Ovary (tissue), 10 donors: ENCODE measurements at places on chromosomes 4 and X.

DNA sequence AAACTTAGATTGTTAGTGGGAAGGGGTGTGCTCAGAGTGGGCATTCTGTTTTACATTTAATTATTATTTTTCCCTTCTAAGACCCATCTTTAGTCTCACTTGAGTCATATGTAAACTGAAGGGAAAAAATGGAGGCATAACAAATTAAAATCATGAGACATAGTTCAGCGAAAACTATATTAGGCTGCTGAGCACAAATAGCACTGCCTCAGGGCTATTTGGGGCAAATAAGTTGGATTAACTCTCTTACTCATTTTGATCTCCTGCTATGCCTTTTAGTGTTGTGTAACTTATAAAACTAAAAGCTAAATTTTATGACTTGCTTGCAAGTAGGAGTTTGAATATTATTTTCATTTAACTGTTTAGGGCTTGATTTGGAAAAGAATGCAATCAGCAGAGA is 1329.2 kb upstream of the PCDH7 start:
- no peak overlapping the region for H3K27ac ChIP-seq
- no peaks in the 10 kb centered on the region for H3K27me3 ChIP-seq
- no peak overlapping the region for H3K4me3 ChIP-seq
- DNase-seq = no peak
- no peaks in the 10 kb centered on the region for H3K36me3 ChIP-seq

GRCh38 chr4:76892601-76893000 is 5.3 kb downstream of the SOWAHB start:
- H3K36me3 ChIP-seq = no peaks in the 10 kb centered on the region
- DNase-seq = no peak
- peaks cover 2% of the 10 kb centered on the region for H3K4me1 ChIP-seq
- H3K27ac ChIP-seq = no peak overlapping the region

DNA sequence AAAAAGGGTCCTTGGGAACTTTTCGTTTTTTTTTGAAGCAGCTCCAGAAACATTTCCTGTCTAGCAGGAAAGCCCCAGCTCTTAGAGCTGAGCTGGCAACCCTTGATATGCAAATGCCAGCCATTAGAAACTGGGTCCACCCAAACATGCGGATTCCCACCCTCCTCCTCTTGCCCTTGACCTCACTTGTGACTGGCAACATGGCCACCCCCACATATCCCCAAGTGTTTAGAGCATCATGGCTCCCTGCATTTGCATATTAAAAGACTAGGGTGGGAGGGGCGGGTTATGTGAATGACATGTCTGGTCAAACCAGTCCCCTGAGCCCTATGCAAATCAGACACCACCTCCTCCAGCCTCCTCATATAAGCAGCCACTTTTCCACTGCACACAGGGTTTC is 671.1 kb downstream of the FAT4 start:
- no peak overlapping the region for H3K27ac ChIP-seq
- DNase-seq = no peak
- H3K36me3 ChIP-seq = no peaks in the 10 kb centered on the region

- H3K27ac ChIP-seq = no peak overlapping the region
- no peak for DNase-seq
- no peak overlapping the region for H3K4me3 ChIP-seq
- H3K27me3 ChIP-seq = no peaks in the 10 kb centered on the region
Observed at GRCh38 chr4:108560616-108561015, 59.8 kb upstream of the RPL34 start.

- peaks cover 2% of the 10 kb centered on the region for H3K4me1 ChIP-seq
- H3K36me3 ChIP-seq = no peaks in the 10 kb centered on the region
- no peaks in the 10 kb centered on the region for H3K27me3 ChIP-seq
Observed at GRCh38 chrX:39564751-39565150, 533.0 kb downstream of the BCOR start.

- H3K27me3 ChIP-seq = no peaks in the 10 kb centered on the region
- H3K36me3 ChIP-seq = no peaks in the 10 kb centered on the region
- DNase-seq = no peak
- no peaks in the 10 kb centered on the region for H3K4me1 ChIP-seq
- H3K27ac ChIP-seq = no peak overlapping the region
- no peak overlapping the region for H3K4me3 ChIP-seq
Observed at GRCh38 chrX:23127586-23127985, 127.8 kb downstream of the DDX53 start.

GRCh38 chrX:386239-386767 is 404 bp downstream of the PPP2R3B start:
- peak; percentile 19 for DNase-seq
- H3K4me3 ChIP-seq = peak overlapping the region; percentile 67
- peak overlapping the region; percentile 99 for H3K27ac ChIP-seq
- no peaks in the 10 kb centered on the region for H3K27me3 ChIP-seq
- no peaks in the 10 kb centered on the region for H3K4me1 ChIP-seq

GRCh38 chr4:27057662-27058061 is 197.0 kb downstream of the STIM2 start:
- H3K4me3 ChIP-seq = no peak overlapping the region
- H3K36me3 ChIP-seq = no peaks in the 10 kb centered on the region

DNA sequence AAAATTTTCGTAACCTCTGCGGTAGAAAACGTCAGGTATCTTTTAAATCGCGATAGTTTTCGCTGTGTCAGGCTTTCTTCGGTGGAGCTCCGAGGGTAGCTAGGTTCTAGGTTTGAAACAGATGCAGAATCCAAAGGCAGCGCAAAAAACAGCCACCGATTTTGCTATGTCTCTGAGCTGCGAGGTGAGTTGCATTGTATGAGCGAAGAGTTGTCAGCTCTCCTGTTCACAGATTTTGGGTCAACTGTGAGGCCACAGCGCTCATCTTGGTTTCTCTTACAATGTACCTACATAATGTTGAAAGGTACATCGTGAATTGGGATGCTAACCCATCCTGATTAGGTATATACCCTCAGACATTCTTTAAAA is 486 bp downstream of the CLCN3 start:
- peak overlapping the region; percentile 85 for H3K4me3 ChIP-seq
- H3K4me1 ChIP-seq = peaks cover 2% of the 10 kb centered on the region
- DNase-seq = no peak
- H3K27ac ChIP-seq = peak overlapping the region; percentile 87
- no peaks in the 10 kb centered on the region for H3K27me3 ChIP-seq

GRCh38 chr4:151641167-151641566 is 119.6 kb downstream of the GATB start:
- H3K27me3 ChIP-seq = no peaks in the 10 kb centered on the region
- H3K4me1 ChIP-seq = no peaks in the 10 kb centered on the region

- DNase-seq = no peak
- no peaks in the 10 kb centered on the region for H3K36me3 ChIP-seq
- no peaks in the 10 kb centered on the region for H3K27me3 ChIP-seq
- no peak overlapping the region for H3K27ac ChIP-seq
Observed at GRCh38 chrX:53798281-53798680, 111.8 kb upstream of the HUWE1 start.

DNA sequence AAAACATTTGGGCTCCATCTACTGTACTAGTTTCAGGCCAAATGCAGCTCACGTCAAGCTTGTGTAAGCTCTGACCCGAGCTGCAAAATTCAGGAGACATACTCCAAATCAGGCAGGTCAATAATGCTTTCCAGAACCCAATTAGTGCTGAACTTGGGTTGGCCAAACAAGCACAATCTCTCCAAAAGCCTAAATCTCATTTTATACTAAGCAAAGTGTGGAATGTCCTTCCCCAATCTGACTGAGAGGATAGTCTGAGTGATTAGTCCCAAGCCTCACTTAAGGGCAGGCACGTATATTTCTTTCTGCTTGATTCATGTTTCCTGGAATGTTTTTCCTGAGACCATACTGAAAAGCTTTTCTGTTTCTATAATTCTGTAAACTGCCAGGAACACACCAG is 79.9 kb downstream of the NKX6-1 start:
- no peaks in the 10 kb centered on the region for H3K36me3 ChIP-seq
- H3K4me1 ChIP-seq = no peaks in the 10 kb centered on the region
- no peaks in the 10 kb centered on the region for H3K27me3 ChIP-seq

DNA sequence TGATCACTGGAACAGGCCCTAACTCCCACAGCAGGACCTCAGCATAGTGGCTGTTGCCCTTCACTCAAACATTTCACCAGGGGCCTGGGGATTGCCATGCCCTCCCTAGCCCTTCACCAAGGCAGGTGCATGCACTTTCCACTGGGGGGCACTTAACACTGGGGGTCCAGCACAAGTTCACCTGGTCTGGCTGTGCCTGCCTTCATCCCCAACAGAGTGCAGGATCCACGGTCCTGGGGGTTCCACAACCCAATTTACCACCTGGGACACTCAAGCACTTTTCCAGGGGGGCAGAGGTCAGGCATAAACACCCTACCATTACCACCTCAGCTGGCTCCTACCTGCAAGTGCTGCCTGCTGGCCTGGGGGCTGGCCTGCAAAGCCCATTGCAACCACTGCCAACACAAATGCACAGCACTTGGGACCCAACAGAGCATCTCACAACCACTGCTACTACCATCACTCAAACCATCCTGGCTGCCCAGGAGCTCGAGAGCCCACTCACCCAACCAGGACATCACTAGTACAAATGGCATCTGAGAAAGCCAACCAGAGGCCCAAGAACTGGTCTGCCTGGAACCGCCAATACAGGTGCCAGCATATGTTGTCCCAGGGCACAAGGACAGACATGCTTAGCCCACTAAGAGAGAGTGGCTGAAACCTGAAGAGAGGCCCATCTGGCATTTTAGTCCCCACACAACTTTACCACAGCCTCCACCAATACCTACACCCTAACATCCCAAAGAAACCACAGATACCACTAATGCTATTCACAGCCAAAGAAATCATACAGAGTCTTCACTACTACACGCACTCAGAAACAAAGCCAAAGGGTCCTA is 43.1 kb downstream of the NAT8L start:
- no peaks in the 10 kb centered on the region for H3K36me3 ChIP-seq
- no peak overlapping the region for H3K27ac ChIP-seq
- H3K4me1 ChIP-seq = no peaks in the 10 kb centered on the region
- H3K27me3 ChIP-seq = no peaks in the 10 kb centered on the region
- no peak for DNase-seq
